ENCODE measurements at places on chromosomes 1 and 21.

DNA sequence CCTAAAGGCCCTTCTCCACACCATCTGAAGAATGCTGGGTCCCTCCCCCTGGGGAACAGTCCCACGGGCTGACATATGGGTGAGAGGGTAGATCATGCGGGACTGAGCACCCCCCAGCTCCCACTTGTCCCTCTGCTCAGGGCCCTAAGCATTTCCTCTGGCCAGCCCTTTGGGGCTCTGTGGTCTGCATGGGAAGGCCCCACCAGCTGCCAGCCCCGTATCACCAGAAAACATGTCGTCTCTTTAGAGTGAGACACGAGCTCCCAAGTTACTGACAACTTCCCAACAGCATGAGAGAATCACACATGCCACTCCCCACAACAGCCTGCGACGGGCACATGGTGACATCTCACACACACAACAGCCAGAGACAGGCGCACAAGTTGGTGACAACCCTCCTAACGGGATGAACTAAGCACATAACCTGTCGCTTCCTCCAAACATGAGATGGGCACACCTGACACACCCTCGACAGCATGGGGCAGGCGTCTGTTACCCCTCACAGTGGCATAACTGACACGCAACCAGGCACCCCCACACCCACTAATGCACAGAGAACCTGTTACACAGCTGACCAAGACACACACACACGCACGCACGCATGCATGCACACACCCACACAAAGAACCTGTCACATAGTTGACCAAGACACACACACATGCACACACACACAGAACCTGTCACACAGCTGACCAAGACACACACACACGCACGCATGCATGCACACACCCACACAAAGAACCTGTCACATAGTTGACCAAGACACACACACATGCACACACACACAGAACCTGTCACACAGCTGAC, 41.2 kb downstream of the AHDC1 start:
- DNase-seq: no peak

DNA sequence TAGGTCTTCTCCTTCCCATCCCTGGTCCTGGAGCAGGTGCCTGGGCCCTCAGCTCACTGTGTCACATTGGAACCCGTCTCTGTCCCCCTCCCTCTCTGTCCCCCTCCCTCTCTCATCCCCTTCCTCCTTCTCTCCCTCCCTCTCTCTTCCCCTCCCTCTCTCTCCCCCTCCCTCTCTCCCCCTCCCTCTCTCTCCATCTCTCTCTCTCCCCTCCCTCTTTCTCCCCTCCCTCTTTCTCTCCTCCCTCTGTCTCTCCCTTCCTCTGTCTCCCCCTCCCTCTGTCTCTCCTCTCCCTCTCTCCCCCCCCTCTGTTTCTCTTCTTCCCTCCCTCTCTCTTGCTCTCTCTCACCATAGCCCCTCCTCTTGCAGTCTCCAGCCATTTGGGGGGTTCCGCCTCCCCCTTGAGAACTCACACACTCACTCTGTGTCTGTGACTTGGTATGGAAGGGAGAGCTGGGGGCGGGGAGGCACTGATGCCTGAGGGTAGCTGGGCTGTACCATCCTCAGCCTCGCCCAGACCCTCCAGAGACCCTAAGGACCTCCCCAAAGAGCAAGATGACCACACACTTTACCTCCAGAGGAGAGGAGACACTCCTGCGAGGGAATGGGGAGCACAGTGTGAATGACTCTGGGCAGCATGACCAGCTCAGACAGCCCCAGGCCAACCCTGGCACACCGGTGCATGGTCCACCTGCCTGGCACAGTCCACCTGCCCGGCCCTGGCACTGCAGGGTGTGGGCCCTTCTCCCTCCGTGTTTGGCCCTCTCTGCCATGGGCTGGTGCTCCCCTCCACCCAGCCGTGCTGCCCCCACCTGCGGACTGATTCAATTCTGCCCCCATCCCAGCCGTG, 102.8 kb upstream of the ARHGEF16 start:
- no peak for DNase-seq

DNA sequence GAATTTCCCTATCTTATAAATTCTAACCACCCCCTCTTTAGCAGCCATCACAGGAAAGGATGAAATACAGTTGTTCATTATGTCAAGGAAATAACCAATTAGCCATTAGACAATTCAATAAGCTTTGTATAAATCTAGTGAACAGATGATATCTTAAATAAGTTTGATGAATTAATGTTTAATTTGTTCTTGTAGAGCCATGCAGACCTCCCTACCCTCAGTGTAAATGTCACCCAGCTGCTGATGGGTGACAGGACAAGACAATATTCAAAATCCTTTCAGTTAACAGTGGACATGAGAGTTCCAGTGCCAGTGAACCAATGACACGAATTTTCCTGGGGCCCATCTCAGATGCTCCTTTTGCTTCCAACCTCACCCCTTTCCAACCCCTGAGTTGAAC, 395.9 kb downstream of the KCTD3 start:
- DNase-seq: no peak

- no peak for DNase-seq
Observed at GRCh38 chr1:153292740-153293479, 19.8 kb downstream of the PGLYRP3 start.

- DNase-seq: peak; percentile 45
Observed at GRCh38 chr1:55071477-55071876, 32.1 kb downstream of the PCSK9 start.

- no peak for DNase-seq
Observed at GRCh38 chr21:36566644-36567043, 86.7 kb upstream of the CLDN14 start.

DNA sequence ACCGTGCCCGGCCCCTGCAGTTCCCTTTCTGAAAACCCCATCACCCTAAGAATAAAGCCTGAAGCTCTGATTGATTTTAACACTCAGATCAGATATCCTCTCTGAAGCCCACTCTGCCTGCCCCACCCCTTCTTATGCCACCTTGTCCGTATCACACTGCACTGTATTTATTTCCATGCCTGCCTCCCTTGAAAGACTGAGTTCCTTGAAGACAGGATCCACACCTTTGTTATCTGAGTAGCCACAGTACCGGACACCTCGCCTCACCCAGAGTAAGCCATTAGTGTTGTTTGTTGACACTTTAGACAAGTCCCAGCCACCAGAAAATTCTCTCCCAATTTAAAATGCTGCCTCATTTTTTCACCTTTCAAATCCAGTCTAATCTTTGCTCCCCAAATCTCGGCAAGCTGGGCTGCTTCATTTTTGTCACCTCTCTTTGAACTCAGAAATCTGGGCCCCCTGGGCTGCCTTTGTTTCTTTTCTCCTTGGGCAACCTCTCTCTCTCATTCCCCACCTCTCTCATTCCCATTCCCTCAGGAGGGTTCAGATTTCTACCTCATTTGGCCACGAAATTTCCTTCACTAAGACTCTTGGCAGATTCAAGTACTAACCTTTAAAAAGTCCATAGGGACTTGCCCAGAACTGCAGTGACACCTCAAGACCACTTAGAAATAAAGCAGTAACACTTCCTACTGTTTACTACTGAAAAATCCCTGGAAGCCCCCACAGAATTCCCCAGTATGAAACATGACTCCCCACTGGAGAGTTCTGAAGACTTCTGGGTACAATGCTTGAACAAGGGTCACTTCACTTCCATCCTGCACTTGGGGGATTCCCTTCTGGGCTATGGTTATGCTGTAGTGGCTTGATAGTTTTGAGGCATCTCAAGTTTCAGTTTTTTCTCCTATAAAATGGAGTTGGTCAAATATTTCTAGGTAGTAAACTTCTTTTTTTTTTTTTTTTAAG, 8.7 kb upstream of the PPP1R15B start:
- DNase-seq: no peak

DNA sequence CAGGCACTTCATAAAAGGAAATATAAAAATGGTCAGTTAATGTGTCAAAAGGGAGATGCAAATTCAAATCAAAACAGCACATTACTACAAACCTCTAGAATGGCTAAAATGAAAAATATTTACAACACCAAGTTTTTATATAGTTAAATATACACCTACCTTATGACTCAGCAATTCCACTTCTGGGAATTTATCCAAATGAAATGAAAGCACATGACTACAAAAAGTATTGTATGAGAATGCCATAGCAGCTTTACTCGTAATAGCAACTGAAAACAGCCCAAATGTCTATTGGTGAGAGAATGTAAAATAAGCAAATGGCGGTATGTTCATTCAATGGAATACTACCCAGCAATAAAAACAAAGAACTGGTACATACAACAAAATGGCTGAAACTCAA, 175.8 kb upstream of the SPAG17 start:
- DNase-seq: no peak

Measured in MG63 (cell line).